Glutamatergic neuron (in vitro differentiated cells): ENCODE measurements at places on chromosomes 6 and 20.

DNA sequence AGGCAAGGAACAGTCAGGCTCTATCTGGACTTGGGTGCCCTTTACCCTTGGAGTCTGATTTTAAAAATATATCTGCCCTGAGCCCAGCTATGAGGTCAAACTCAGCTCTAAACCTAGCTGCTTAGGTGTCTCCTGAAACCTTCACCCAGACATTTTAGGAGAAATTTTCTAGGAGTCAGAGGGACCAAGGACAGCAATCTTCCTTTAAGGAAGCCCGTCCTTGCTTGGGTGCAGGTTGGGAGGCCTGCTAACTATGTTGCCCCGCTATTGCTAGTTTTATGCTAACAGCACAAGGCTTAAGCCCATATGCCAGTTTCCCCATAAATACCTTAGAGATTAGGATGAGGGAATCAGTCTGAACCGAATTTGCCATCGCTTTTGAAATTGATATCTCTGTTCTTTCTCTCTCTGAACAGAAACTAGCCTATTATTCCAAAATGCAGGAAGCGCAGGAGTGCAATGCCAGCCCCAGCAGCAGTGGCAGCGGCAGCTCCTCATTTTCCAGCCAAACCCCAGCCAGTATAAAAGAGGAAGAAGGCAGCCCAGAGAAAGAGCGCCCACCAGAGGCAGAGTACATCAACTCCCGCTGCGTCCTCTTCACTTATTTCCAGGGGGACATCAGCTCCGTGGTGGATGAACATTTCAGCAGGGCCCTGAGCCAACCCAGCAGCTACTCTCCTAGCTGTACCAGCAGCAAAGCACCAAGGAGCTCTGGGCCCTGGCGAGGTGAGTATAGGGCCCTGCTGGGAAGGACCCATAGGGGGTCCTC lies 2.6 kb downstream of the VGLL2 start:
- DNase-seq: peak; percentile 46

GRCh38 chr6:168158980-168159349 lies 80.0 kb upstream of the FRMD1 start:
- no peak for DNase-seq

DNA sequence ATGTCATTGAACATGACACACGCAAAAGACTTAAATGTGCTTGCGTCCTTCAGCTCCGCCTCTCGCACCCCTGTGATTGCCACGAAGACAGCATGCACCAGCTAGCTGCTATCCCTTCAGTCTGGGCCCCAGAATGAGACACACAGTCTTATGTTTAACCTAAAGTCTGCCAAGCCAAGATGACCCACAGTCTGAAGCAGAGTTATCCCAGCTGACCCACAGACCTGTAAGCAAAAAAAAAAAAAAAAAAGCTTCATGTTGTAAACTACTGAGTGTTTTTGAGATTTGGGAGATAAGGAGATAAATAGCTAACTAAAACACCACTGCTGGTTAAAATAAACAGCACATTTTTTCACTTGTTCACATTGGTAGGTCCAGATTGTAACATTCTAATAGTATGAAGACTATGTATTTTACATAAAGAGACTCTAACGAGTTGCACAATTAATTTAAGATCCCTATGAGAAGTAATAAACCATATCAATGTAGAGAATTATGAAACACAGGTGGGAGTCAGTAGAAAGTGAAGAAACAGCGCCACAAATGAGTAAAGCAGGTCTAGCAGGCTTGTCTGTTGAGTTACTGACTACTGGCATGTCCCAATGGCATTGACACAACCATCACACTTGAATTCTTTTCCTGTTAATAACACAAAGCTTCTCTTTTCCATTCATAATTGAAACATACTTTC lies 47.4 kb upstream of the CCDC28A start:
- no peak for DNase-seq

GRCh38 chr6:157724138-157724820 lies 98.8 kb upstream of the SNX9 start:
- DNase-seq: no peak

- no peak for DNase-seq
Measured at GRCh38 chr6:149209871-149210775, 107.4 kb upstream of the TAB2 start.

DNA sequence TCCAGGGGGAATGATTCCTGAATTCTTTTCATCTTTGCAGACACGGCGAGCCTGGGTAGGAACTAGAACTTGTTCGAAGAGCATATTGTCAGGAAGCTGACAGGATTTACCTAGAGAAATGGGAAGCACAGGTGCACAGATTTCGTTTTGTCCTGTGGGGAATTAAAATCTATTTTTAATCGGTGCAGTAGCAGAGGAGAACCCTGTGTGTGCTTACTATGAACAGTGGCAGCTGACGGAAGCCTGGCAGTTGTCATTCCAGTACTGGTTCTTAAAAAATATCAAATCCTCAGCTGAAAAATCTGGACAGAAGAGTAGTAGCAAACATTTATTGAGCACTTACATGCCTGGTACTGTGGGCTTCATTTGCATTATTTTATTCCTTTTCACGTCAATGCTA lies 609.0 kb downstream of the QKI start:
- no peak for DNase-seq

DNA sequence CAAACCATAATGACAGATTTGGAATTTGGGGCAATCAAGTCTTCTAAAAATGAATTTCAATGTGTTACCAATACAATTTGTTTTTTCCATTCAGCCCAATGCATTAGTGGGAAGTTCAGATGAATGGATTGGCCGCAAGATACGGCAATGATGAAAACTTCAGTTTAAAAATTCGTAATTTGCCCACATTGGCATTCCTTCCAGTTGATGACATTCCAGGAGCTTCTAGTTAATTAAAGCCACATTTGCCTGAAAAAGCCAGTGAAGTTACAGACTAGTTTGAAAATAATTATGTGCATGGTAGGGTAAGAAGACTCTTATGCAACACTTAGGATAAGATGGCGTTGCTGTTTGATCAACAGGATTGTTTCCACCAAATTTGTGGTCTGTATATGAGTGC lies 46.2 kb downstream of the NHLRC1 start:
- DNase-seq: no peak

DNA sequence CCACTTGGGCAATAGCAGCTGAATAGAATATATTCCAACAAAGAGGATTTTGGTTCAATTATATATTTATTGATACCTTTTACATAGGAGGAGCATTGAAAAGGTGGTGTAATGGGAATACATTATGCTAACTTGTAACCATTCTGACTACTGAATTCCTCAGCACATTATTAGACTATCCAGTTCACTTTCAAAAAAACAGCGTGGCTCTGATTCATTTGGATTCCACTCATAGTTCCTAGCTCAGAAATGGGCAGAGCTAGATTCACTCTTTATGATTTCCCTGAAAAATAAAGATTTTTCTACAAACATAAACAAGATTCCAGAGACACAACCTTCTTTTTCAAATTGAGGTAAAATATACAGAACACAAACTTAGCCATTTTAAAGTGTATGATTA lies 9.2 kb upstream of the TRERF1 start:
- DNase-seq: no peak

- no peak for DNase-seq
Measured at GRCh38 chr6:106177786-106178185, 91.7 kb downstream of the PRDM1 start.

DNA sequence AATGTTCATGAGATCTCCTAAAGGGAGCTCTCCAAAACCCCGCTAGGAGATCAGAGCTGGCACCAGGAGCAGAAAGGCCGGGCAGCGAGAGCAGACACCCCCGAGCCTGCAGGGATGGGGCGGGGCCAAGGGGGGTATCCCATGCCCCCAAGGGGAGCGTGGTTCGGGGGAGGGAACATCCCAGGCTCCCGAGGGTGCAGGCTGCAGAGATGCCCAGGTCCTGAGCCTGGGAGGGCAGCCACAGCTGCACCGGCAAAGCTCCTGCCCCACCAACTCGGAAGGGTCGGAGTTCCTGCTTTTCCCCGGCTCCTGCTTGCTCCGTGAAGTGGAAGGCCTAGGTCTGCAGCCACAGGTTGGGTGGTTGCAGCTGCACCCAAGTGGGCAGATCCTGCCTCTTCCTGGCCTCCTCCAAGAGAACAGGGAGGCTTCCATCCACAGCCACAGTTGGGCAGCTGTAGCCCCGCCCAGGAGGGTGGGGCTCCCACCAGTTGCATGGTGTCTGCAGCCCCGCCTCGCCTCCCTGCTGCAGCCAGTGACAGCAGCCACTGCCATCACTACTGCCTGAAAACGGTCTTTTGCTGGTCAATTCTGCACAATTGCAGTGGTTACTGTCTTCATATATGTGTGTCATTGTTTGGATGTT lies 13.4 kb upstream of the GMNN start:
- DNase-seq: no peak
